NCI-H1092 (cell line): ENCODE measurements at places on chromosomes 13 and 19.
A peak's percentile ranks its signal among the peaks of the same experiment; 100 is the strongest.

DNA sequence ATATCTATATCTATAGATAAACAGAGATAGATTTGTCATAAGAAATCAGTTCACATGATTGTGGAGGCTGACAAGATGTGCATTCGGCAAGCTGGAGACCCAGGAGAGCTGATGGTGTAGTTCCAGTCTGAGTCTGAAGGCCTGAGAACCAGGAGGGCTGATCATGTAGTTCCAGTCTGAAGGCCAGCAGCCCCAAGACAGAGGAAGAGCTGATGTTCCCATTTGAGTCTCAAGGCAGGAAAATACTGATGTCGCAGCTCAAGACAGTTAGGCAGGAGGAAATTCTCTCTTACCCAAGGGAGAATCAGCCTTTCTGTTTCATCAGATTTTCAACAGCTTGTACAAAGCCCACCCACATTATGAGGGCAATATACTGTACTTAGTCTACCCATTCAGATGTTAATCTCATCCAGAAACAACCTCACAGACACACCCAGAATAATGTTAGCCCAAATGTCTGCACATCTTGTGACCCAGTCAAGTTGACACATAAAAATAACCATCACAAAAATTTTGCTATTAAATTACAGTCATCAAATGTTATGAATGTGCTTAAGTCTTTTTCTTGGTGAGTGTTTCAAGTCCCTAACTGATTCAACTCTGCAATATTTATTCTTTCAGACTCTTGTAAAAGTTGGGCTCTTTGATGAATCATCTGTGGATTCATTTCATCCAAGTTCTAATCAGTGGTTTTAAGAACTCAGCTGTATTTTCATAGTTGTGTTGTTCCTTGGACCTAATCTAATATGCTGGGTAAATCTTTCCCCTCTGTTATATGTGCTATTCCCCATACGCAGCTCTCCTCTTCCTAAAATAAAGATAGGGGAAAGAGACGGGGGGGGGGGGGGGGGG, 22.7 kb upstream of the LRCH1 start:
- DNase-seq: no peak

- no peak for DNase-seq
Measured at GRCh38 chr13:24574847-24575246, 62.3 kb upstream of the PARP4 start.

GRCh38 chr13:63048653-63049052, 1633.0 kb upstream of the PCDH20 start:
- no peak for DNase-seq

DNA sequence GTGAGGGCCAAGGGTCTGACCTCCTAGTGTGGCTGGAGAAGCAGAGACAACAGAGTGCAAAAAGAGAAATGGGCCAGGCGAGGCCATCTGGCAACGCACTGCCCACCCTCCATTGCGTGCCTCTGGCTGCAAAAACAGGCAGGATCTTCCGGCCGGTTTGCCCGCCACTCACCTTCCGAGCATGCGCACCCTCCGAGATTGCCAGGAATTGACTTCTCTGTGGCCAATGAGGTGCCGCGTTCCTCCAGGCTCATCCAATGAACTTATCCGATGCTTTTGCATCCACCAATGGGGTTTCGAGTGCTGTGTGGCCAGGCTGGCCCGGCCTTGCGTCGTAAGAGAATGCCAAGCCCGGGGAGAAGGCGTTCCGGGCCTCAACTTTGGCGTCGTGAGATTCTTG, at the start of gene TEX101:
TSS of gene TEX101 (plus strand) at position 337 of the 400 bp plus-strand sequence. CDS start 1,030 bp downstream, outside the sequence.
- no peak for DNase-seq

GRCh38 chr13:28568286-28568685, 73.4 kb upstream of the FLT1 start:
- DNase-seq: peak; percentile 8

- no peak for DNase-seq
Measured at GRCh38 chr19:44344255-44344654, 12.2 kb downstream of the ZNF112 start.

DNA sequence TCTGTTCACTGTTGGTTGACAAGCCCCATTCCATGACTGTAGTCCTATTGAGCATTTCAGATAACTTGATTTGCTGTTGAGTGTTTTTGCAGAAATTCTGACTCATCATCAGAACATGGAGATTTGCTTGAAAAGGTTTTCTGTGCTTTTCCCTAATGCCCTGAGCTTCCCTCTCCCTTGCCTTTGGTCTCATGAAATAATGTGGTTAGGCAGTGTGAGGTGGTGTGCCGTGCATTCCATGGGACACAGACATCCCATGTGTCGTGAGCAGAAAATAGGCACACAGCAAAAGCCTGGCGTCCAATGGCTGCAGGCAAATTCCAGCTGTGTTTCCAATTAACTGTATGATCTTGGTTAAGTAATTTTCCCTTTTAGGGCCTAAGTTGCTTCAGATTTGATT, 197.4 kb downstream of the DLEU7 start:
- DNase-seq: no peak

DNA sequence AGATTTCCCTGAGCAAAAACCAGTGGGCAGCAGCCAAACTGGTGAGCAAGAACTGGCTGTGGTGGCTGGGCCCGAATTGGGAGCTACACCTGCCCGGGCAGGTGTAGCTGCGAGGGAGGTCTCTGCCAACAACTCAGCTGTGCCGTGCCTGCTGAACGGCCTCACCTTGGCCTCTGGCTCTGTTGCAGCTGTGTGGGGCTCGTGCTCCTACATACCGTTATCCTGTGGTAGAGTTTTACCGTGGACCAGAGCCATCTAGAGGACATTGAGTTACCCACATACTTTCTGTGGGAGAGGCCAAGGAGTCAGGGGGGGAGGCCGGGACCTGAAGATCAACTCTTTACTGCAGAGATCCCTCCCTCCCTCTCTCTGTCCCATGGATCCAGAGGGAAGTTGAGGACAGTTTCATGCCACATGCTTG, 113.2 kb downstream of the TM9SF2 start:
- DNase-seq: no peak

- DNase-seq: no peak
Measured at GRCh38 chr13:80145171-80145690, 195.7 kb downstream of the SPRY2 start.

GRCh38 chr13:69461397-69461796, 646.2 kb upstream of the ATXN8OS start:
- DNase-seq: no peak

DNA sequence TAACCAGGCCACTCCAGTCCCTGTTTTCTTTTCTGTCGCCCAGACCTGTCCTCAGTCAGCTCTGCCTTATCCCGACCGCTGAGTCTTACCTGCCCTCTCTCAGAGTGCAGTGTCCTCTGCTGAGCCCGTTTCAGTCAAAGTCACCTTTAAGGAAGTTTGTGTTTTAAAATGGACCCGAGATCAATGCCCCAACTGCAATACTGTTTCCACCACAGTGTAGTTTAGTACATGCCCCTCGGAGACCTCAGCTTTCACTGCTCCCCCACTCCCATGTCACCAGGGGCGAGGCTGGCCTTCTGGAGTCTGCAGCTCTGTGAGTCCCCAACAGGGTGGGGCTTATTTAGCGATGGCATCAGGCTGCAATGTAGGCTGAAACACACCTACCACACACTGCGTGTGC, 248.4 kb upstream of the TSHZ3 start:
- no peak for DNase-seq

DNA sequence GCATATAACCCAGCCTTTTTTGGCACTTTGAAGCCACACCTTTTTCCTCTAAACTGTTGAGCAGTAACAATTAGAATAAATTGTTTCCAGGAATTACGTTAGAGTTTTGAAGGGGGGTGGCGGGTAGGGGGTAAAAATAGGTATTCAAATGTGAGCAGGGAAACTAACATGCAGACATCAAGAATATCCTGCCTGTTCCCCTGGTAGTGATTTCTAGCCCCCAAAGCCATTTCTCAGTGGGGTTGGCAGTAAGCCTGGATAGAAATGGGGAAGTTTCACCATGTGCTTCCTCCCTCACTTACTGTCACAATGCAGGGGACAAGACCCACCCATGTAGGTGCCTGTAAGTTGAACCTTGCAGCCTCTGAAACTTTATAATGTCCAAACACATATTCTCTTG, 3.8 kb downstream of the DOCK9 start:
- no peak for DNase-seq

DNA sequence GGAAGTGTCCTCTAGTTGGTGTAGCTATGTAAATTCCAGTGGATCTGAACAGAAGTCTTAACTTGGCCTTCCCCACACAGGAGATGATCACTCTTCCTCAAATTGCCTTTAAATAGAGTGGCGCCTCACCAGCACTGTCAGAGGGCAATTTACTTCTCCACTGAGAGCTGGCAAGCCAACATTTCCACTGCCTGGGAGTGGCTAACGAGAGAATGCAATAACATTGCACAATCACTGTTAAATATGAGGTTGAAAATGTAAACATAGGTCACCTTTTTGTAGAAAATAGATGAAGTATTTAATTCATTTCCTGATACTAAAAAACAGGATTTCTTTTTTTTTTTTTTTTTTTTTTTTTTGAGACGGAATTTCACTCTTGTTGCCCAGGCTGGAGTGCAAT, 55.4 kb upstream of the UBL3 start:
- no peak for DNase-seq

DNA sequence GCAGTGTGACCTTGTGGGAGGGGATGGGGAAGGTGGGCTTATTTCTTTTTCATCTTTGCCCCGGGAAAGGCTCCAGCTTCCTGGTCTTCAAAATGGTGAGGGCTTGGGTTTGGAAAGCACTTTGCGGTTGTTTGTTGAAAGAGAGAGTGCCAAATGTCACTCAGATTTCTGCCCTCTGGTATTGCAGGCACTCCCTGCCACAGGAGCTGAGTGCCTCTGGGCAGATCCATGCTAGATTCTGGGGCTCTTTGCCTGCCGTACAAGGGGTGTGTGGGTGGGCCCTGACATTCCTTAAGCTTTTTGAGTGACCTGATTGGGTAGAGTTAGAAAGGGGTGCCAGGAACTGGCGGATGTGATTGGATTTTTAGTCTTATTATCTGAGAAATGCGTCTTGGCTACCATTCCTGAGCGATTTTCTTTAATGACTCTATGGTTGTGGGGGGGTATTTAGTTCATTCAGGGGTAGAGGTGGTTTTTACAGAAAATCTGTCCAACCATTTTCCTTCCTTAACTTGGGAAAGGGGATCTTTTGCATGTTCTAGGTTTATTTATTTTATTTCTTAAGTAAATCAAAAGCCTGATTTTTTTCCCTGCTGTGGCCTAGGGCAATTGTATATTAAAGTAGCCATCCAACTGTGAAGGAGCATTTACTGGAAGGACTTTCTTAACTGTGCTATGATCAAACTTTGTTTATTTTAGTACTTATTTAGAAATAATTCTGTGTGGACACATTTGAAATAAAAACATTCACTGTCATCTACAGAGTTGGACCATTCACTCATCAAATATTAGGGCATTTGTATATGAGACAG, 3.2 kb downstream of the ARHGAP35 start:
- no peak for DNase-seq

DNA sequence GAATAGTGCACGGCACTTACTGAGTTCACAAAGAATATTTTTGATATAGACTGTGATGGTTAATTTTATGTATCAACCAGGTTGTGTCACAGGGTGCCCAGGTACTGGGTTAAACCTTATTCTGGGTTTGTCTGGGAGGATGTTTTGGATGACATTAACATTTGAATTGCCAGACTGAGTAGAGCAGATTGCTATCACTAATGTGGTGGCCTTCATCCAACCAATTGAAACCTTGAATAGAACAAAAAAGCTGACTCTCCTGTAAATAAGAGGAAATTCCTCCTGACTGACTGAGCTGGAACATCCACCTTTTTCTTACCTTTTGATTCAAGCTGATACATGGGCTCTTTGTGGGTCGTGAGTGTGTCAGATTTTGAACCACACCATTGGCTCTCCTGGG, 1424.4 kb upstream of the MIR17HG start:
- no peak for DNase-seq

DNA sequence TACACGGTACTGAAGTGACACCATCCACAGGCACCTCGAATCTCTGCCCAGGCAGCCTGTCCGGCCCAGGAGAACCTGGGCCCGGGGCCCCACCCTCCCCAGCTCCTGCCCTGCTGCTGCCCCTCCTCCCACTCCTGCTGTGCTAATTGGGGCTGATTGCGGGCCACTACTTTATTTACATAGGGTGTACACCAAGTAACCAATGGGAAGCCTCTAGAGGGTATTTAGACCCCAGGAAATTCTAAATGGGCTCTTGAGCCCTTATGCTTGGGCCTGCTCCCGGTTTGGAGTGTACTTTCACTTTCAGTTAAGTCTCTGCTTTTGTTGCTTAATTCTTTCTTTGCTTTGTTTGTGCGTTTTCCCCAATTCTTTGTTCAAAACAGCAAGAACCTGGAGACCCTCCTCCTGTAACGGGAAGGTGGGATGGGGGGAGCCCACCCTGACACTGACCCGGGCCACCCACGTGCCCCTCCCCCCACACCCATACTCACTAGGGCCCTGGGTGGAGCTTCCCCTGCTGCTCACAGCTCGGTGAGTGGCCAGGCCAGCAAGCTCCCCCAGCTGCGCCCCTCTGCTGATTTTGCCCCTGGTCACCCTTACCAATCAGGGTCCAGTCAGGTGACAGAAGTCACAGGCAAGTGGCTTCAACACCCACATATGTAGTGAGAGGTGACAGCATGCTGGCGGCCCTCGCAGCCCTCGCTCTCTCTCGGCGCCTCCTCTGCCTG, 9.4 kb downstream of the SCGB2B2 start:
- peak; percentile 29 for DNase-seq

GRCh38 chr19:512547-513365, 5.5 kb downstream of the TPGS1 start:
- DNase-seq: peak; percentile 26

- no peak for DNase-seq
Measured at GRCh38 chr13:51066091-51066831, 44.8 kb downstream of the C13orf42 start.

DNA sequence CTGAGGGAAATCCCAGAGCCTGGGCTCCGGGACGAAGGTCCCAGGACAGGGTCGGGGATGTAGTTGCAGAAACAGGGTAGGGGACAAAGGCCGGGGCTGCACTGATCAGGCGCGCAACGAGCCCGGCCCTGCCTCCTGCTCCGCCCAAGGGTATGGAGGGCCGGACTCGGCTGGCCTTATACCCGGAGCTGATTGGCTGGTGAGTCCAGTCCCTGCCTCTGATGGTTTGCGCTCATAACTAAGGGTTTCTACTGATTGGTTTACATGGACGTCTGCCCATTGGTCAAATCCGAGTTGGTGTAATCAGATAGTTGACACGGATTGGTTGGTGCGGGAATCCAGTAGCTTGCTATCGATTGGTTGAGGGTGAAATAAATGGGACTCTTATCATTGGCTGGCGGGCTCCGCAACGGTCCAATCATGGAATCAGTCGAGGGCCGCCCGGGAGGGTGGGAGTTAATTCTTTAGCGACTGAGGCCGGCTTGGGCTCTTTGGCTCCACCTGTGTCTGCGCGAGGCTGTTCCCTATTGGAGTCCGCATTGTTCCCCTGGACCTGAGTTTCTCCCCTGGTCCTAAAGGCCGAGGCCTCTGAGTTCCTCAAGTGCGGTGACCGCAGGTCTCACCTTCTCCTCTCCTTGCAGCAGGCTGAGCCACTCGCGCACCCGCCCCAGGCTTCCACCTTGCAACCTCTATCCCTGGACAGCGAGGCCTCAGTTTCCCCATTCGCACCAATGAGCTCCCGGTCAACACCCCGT, 570 bp upstream of the MPND start:
- DNase-seq: peak; percentile 99

DNA sequence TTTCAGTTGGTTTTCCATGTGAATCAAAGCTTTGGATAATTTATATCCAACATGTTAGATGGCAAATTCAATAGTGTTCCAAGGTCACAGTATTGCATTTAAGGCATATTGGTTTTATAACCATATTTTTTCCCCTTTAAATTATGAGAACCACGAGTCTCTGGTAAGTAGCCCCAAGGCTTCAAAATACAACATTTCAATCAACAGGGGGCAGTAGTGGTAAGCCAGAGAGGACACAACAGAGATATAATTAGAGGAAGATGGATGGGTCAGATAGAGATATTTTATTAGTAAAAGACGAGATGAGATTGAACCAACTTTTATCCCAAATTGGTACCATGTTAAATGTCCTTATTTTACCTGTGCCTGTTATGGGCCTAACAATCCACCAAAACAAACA, 53.1 kb downstream of the KL start:
- no peak for DNase-seq
